Stimulated activated CD8-positive, alpha-beta memory T cell treated with anti-CD3 and anti-CD28 coated beads, Interleukin-15, amount 100 ng/mL, for 1 hour (primary cell): ENCODE measurements at places on chromosomes 2 and 18.

DNA sequence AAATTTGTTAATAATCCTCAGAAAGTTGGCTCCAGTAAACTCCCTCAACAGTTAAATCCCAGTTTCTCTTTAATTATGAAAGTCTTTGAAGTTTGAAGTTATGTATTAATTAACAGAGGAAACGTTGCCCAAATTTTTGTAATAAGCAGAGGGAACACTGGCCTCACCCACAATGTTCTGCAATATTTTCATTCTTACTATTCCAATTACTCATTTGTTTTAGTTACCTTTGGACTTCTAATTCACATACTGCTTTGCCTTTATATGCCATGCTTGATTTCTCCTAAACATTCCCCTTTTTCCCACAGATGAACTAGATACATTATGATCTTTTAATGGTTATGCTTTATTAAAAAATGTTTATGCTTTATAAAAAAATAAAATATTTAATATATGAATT lies 61.3 kb downstream of the RELCH start:
- DNase-seq: no peak

DNA sequence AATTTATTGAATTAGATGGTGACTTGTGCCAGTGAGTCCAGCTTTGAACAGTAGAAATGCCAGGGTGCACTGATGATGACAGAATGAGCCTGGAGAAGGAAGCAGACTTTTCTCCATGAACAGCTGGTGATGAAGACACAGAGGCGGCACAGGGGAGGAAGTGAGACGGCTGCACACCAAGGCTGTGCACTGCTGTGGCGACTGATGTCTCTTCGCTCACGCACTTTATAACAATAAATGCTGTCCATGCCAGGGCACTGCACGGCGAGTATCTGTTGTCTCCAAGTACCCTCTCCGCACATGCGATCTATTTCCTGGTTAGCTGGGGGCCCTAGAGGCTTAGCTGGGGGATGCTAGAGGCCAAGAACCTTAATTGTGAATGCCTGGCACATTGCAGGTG lies 175.2 kb downstream of the TMEM200C start:
- no peak for DNase-seq

DNA sequence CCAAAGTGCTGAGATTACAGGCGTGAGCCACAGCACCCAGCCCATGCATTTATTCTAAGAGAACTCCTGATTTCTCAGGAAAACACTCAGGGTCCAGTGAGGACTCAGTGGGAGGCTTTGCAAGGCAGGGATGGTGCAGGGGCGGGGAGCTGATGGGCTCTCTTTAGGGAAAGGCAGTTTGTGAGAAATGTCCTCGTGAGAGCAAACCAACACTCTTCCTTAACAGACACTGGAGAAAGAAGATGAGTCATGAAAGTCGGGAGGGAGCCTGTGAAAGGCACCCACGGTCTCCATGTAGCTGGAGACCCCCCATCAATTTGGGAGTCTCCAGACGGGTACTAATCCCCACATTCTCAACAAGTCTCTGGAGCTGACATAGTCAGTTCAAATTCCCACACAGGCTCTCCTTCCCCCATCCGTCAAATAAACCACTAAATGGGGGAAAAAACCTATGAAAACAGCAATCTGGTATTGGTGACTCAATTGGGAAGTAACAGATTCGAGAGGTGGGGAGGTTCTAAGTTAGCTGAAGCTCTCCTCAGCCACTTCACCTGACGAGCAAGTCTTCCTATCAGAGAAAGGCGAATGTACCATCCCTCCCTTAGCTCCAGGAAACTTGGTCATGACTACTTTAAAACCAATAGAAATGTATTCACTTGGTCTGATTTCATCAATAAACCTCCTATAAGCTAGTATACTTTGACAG lies 11.0 kb upstream of the CREG2 start:
- DNase-seq: no peak

DNA sequence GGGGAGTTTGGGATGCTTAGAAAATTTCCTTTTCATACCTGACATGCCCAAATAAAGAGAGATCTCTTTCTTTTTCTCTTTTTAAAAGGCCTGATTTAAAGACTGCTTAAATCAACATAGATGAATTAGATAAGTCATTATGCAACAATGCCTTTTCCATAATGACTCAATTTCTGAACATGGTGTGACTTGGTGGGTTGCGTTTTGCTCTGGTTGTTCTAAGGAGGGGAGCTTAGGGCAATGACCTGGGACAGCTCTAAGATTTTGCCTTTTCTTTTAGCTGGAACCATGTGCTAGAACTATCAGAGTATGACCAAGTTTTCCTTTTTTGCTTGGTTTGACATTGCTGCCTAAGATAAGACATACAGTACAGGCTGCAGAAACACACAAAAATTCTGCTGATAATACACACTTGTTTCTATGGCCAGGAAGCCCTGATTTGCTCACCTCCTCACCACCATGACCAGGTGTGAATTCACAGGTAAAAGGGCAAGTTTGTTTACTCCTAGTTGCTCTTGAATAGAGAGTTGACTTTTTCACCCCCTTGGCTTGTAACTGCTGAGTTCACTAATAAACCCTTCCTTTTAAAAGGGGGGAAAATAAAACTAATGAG lies 58.1 kb upstream of the IL1RL1 start:
- no peak for DNase-seq

DNA sequence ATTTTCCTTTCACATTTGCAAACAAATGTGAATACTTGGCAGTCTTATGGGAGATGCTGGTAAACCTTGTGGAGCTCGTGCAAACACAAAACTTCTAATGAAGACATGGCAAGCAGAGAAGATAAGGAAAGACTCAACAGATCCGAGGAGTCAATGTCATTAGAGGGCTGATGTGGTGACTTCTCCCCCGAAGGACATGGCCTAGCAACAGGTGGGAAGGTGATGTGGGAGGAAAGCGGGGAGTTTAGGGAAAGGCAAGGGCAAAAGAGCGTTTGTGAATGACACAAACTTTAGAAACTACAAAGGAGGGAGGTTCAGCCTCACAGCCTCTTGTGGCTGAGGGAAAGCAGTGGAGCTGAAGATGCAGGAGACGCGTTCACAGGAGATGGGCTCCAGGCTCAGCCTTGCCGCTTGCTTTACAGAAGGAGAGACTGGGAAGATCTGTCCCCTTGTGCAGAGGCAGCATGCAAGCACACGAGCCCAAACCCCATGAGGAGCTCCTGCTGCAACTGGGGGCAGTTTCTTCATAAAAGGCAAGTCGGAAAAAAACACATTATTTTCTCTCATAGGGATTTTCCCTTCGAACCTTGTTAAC lies 86.6 kb downstream of the SOWAHC start:
- no peak for DNase-seq

DNA sequence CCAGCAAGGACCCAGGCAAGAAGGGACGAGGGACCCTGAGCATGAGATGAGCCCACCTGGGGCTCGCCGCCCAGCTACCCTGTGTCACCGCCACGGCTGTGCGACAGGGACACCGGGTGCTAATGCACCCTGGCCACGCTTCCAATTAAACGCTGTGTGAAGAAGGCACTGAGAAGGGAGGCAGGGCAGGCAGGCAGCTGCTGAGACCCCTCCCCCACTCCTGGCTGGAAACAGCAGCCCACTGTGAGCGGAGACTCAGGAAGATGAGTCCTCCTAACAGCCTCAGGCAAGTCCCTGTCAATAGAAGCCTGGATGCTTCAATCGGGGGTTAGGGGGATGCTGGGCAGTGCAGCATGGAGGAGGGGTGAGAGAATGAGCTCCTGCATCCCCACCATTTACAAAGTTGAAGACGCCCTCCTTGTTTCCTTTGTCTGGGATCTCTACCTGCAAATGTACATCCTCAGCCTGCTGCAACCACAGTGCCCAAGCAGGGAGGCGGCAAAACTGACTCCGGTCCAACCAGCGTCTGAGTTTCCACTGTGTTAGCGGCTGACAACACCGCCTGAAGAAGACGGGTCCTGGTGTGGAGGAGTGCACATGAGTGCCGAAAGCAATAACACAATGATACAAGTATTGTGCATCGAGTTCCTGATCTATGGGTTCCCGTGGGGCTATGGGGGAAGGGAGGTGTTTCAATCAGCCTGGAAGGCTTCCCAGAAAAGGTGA lies 12.8 kb downstream of the TMEM163 start:
- no peak for DNase-seq

DNA sequence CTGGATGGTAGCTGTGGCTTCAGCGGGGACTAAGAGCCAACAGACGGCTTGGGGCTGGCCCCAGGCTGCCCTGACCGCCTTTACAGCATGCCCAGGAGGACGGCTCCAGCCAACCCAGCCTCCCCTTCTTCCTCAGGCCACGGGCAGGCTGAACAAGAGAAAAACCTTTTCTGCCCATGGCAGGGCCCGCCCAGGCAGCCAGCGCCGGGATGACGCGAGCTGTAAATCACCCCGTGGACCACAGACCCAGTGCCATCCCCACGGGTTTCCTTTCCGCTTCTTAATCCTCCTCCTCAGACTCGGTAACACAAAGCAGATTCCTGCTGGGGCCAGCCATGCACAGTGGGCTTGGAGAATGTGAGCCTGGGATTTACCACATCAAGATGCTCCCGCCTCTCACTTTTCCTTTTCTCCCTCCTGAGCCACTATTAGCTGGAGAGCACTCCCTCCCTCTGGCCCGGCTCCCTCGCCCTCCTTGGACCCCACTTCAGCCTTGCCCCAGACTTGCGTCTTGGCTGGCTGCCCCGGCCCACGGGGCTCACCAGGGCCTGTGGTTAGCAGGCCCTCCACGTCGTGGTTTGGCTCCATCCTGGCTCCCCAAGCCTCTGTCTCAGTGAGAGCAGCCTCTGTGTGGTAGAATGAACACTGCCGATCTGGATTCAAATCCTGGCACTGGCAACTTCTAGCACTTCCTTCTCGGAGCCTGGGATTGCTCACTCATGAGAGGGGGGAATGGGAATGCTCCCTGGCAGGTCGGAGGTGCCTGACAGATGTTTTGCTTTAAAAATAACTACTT lies 31.4 kb downstream of the ATOH8 start:
- DNase-seq: no peak

DNA sequence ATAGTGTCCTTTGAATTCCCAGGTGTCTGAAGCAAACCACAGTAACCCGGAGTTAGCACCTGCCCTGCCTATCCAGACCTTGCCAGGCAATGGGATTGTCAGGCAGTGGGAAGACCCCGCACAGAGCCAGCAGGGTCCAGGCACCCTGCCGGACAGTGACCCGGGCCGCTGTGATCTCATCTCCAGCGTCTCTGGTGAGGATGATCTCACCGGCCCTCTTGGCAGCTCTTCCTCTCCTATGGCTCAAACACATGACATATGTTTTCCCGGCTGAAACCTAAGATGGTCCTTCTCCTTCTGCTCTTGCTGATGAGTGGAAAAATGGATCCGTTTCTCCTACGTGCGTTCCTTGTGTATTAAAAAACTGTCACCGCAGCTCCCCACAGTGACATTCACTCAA lies 75.1 kb downstream of the ACOXL start:
- no peak for DNase-seq

DNA sequence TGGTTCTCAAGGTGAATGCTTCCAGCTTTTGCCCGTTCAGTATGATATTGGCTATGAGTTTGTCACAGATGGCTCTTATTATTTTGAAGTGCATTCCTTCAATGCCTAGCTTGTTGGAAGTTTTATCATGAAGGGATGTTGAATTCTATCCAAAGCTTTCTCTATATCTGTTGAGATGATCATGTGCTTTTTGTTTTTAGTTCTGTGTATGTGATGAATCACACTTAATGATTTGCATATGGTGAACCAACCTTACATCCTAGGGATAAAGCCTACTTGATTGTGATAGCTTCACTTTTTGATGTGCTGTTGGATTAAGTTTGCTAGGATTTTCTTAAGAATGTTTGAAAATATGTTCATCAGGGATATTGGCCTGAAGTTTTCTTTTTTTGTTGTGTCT lies 112.1 kb downstream of the MBD2 start:
- no peak for DNase-seq

DNA sequence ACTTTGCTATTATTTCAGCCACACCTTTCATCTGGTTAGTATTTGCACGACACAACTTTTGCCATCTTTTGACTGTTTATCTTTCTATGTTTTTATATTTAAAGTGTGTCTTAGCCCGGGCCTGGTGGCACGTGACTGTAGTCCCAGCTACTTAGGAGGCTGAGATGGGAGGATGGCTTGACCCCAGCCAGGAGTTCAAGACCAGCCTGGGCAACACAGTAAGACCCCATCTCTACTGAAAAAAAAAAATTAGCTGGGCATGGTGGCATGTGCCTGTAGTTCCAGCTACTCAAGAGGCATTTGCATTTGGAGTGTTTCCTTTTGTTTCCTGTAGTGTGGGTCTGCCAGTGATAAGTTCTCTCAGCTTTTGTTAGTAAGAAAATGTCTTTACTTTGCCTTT lies 88.7 kb upstream of the GLI2 start:
- DNase-seq: no peak

DNA sequence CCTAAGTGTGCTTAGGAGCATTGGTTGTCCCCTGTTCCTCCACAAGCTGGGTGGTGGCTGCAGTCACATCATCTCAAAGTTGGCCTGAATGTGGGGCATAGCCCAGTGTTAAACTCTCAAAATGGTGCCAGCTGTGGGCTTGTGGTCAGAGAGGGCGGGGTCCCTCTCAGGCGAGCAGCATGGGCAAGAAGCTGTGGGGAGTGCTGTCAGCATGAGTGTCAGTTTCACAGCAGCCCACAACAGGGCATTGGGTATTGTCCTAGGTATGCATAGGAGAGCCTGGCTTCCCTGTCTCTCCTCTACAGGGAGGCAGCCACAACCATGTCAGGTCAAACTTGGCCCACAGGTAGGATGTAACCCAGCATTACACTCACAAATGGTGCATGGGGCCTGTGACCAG lies 285.6 kb upstream of the THSD7B start:
- DNase-seq: no peak

DNA sequence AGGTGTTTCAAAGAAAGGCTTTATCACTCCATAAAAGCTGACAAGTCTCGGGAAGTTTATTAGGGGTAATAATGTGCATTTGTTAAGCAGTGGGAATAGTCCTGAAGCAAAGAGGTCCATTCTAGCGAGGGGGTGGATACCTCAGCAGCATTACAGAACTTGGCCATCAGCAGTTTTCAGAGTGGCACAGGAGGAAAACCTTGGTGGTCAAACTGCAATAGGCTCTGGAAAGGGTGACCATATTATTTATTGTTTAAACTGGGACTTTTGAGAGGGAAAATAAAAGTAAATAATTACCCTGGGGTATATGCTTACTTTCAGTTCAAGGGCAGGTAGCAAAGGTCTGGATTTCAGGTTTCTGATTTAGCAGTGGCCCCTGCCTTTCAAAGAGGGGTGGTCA lies 115.5 kb upstream of the KLHL14 start:
- DNase-seq: no peak

DNA sequence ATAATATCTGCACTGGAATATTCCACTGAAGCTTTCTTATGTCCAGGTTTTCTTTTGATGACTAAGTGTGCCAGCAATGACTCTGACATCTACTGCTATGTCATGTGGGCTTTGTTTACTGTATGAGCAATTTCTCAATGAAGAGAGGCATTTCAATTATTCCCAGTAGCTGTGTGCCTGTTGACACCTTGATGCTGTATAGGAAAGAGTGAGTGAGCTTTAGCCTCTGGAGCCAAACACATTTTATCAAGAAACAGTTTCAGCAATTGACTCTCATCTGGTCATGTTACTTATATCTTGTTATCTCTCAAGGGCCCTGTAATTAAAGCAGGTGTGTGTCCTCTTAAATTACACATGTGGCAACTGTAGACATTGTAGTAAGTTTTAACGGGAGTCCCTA lies 493.2 kb upstream of the FANCL start:
- no peak for DNase-seq
